Activated CD4-positive, alpha-beta memory T cell treated with anti-CD3 and anti-CD28 coated beads, Interleukin-2, amount 10 ng/mL, durations not matched to agents 7 days and 5 days (primary cell): ENCODE measurements at places on chromosomes 1 and 21.
A peak's percentile ranks its signal among the peaks of the same experiment; 100 is the strongest.

GRCh38 chr1:15620155-15620545 lies 2.9 kb downstream of the DDI2 start:
- no peak for DNase-seq

GRCh38 chr1:6488602-6489382 lies 2.7 kb downstream of the PLEKHG5 start:
- DNase-seq: no peak

DNA sequence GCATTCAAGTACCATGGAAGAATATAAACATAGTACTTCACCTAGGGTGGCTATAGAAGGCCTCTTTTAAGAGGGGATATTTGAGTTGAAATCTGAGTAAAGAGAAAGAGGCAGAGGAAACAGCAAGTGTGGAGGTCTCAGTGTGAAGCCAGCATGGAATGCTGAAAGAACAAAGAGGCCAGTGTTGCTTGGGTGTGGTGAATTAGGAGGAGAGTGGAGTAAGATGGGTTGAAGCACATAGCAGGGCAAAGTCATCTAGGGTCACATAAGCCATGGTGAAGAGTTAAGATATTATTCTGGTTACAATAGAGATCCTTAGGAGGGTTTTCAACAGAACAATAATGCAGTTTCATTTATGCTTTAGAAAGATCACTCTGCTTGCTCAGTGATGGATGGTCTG lies 37.5 kb downstream of the C1orf141 start:
- no peak for DNase-seq

DNA sequence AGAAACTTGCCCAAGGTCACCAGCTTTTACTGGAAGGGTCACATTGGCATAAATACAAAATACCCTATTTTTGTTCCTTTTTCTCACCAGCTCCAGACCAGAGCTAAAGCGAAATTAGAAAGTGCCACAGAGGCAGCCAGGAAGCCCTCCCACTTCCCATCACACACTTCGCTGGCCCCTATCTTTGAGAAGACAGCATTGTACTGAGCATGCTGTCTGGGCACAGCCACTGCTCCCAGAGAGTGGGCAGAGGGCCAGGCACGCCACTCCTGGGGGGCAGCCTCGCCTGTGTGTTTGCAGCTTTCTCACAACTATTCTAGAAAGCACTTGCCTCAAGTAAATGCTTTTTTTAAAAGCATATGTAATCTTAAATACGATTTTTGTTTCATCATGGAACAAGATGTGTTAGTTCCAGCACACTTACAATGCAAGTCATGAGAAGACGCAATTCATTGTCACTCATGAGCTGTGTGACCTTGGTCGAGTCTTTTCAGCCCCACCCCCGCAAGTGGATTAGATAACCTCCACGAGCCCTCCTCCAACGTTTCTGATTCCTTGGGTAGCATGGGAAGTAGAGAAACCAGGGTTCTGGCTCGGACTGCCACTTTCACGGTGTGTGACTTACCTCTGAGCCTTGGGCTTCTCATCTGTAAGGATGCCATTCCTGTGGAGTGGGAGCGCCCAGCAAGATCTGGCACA lies 25.7 kb upstream of the EPHA8 start:
- no peak for DNase-seq

GRCh38 chr1:14113841-14114567 lies 414.0 kb downstream of the PRDM2 start:
- no peak for DNase-seq

- no peak for DNase-seq
Observed at GRCh38 chr21:35139382-35139715, 90.2 kb upstream of the RUNX1 start.

- DNase-seq: no peak
Observed at GRCh38 chr1:209534496-209535250, 48.8 kb upstream of the CAMK1G start.

DNA sequence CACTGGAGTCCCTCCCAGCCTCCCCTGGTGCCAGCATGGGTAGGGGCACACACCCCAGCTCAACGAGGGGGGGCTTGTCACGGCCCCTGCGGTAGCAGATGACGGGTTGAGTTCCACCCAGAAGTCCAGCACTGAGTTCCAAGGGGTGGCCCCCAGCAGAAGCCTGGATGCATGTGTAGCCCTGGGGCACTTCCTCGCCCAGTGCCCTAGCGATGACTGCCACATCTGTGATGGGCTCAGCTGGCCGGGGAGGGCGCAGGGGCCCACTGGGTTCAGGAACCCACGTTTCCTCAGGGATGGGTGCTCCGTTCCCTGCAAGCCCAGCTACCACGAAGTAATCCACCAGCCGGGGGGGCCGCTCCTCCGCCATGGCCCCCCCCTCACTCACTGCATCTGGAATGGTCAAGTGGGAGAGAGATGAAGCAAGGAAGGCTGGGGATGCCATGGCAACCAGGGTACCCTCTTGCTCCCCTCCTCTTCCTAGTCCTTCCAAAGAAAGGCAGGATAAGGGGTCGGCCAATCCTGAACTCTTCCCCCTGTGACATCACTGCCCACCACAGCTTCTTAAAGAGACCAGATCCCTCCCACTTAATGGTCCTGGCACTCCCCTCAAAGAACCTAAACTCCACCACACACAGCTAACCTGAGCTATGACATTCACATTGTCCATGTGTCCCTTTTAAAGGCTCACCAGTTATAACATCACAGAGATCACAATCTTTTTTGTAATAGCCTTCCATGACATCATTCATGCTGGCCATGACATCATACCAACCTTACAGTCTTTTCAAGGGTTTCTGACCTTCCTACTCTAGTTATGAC lies 2.3 kb downstream of the DENND4B start:
- no peak for DNase-seq

DNA sequence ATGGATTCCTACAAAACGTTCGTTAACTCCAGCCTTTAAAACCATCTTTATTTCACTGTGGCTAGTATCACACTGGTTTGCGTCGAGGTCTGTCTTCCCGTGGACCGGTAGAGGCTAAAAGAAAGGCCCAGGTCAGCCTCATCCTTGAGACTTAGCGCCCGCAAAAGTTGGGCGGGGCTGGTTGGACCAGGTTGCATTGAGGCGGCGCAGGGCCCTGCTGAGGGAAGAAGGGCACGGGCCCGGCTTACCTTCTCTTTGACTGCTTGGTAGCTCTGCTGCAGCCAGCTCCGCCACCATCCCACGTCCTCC lies 455 bp downstream of the BSDC1 start:
- peak; percentile 51 for DNase-seq

DNA sequence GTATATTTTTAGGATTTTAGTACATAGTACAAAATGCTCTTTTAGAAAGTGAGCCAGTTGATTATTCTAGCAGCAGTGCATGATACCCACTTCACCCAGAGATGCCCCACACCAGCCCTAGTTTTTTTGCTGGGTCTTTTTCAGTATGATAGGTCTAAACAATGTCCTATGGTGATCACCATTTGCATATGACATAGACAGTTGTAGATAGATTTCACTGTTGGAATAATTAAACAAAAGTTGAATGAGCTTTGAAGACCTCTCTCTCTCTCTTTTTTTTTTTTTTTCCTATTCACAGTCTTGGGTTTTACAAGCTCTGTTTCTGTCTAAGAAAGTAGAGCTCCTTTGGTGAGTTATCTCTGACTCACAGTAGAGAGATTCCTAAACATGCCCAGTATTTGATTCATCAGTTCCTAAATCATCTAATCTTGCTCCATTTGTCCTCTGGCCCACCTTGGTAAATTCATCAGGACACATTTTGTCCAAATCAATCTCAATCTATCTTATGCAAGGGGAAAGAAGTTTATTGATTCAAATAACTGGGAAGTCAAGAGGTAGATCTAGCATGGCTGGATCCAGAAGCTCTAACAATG lies 44.7 kb upstream of the VAV3 start:
- no peak for DNase-seq

DNA sequence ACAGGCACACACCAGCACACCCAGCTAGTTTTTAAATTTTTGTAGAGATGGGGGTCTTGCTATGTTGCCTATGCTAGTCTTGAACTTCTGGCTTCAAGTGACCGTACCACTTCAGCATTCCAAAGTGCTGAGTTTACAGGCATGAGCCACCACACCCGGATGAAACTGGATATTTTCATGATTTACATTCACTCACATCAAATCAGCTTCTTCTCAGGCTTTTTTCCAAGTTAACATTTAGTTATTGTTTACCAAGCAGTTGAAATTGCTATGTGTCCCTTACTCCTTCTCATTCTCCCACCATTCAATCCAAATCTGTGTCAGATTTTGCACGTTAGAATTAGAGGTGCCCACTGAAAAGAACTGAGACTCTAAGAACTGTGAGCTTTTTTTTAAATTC lies 18.4 kb downstream of the RIT1 start:
- DNase-seq: no peak

DNA sequence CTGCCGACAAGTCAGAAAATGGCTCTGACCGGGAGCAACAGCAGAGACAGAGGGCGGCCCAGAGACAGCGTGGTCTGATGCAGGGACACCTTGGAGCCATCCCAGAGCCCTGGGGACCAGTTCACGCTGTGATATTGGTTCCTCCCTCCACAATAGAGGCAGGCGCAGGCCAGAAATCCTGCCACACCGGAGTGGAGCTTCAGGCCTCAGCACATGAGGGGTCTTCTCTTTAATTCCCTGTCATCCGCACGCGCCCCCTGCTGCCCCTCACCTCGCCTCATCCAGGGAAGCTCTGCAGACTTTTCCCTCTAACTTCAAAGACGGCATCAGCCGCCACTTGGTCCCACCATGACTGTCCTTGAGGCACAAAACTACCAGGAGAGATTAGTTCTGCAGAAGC lies 75.5 kb upstream of the ANGPTL1 start:
- no peak for DNase-seq

DNA sequence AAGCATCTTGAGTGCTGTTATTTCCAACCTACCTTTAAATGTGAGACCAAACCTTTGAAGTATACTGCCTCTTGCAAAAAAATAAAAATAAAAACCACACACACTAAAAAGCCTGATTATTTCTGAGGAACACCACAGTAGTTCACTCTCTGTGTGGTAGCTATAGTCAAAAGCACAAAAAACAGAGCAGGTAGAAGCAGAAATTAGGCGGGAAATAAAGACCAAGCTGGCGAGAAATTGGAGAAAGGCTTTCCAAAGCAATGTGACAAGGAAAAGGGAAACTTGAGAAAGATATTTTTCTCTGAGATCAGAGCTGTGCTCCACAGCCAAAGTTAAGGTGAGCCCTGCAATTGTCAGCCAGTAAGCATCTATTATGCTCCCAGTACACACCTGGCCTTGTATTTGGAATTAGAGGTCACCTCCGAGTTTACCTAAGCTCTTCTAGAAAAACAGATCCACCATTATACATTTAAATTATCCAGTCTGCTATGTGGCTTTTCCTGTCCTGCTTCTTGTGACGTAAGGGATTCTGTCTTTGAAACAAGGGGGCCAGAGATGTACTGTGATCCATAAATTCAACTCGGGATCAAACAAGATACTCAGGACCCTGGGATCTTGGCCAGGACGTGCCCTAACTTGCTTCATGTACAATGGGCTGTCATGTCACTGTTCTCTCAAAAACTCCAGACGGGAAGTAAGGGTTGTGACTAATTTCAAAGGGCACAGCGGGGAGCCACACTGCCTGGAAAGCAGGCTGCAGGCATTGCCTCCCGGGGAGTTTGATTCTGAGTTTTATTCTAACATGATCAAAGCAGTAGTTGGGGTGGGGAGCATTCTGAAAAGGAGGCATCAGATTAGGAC lies 39.8 kb upstream of the RAB4A start:
- DNase-seq: no peak

DNA sequence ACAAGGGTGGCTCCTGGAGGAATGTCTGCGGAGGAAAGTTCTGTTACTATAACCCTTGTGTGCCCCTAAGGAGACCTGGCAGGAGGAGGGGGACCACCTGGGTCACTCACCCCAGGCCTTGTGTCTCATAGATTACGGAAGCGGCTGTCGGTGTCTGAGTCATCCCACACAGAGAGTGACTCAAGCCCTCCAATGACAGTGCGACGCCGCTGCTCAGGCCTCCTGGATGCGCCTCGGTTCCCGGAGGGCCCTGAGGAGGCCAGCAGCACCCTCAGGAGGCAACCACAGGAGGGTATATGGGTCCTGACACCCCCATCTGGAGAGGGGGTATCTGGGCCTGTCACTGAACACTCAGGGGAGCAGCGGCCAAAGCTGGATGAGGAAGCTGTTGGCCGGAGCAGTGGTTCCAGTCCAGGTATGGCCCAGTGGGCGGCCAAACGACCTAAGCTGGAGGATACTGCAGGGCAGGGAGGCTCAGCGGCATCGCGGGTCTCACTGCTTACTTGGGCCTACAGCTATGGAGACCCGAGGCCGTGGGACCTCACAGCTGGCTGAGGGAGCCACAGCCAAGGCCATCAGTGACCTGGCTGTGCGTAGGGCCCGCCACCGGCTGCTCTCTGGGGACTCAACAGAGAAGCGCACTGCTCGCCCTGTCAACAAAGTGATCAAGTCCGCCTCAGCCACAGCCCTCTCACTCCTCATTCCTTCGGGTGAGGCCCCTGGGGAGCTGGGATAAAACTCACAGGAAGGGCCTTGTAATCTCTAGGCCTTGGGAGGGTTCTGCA lies 101.4 kb downstream of the PIK3R3 start:
- DNase-seq: no peak

- DNase-seq: peak; percentile 24
Observed at GRCh38 chr1:96596226-96596922, 125.2 kb upstream of the PTBP2 start.

DNA sequence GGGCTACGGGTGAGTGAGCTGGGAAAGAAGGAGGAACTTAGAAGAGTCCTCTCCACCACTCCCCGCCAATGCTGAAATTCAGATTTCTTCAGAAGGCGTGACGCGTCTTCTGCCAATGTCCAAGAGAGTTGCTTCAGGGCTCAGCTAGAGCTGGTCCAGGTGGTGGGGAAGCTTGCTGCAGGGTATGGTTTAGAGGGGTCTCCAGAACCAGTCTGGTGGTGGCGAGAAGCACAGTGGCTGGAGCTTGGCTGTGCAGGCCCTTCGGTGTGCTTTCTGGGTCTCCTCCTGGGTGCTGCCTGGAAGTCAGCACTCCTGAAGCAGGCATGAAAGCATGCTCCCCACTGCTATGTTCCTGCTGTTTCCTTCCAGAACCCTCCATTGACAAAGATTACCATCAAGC lies 387.2 kb downstream of the PTPRU start:
- no peak for DNase-seq

- no peak for DNase-seq
Observed at GRCh38 chr1:163422738-163423404, 101.1 kb downstream of the NUF2 start.

GRCh38 chr21:15272171-15272570 lies 207.4 kb upstream of the NRIP1 start:
- no peak for DNase-seq

DNA sequence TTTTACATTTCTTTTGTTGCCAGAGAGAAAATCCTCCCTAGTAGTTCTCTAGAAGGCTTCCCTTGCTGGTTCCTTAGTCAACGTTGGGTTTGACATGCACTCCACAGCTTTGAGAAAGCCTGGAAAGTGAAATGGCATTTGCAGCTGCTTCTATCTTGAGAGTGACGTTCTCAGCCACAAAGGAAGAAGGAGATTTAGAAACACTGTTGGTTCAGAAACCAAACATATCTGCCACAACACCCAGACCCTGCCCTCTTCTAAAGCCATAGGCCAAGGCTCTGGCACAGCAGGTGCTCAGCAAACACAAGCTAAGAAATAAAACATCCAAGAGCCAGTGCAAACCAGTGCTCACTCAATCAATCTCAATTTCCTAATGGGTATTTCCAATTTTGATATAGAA lies 121.4 kb downstream of the CCDC185 start:
- DNase-seq: peak; percentile 22

GRCh38 chr1:35215346-35215745 lies 22.4 kb upstream of the SFPQ start:
- no peak for DNase-seq

GRCh38 chr1:71270394-71270915 lies 189.6 kb upstream of the ZRANB2 start:
- DNase-seq: no peak

- no peak for DNase-seq
Observed at GRCh38 chr21:45868086-45868485, 113.5 kb upstream of the COL6A1 start.
